ENCODE measurements at places on chromosomes 7 and 10.

DNA sequence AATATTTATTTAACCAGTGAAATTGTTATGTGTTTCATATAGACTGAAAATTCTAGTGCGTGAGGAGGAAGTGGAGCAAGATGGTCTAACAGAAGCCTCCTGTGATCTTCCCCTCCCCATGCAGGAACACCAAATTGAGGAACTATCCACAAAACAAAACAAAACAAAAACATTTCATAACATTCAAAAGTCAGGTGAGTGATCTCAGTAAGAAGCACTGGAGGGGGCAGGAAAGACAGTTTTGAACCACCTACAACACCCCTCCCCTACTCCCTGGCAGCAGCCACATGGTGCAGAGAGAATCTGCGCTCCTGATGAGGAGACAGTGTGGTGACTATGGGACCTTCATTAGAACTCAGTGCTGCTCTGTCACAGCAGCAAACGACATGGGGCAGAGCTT lies 221.9 kb upstream of the SEMA3C start:
- DNase-seq: no peak

DNA sequence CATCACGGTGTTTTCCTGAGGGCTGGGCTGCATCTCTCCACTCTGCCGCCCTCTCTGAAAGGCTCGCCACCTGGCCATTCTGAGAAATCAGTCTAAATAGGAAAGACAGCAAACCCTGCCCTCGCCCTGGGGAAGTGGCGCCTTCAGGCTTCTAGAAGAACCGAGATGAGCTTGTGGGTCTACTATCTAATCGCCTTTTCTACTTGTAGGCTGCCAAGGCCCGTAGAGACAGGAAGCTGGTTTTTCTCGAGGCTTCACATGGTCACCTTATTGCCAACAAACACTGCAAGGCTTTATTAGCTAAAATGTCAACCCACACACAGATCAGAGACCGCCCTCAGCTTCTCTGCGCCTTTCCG lies 21.4 kb downstream of the LAT2 start:
- no peak for DNase-seq

- no peak for DNase-seq
Observed at GRCh38 chr10:32149252-32149955, 93.2 kb upstream of the KIF5B start.

DNA sequence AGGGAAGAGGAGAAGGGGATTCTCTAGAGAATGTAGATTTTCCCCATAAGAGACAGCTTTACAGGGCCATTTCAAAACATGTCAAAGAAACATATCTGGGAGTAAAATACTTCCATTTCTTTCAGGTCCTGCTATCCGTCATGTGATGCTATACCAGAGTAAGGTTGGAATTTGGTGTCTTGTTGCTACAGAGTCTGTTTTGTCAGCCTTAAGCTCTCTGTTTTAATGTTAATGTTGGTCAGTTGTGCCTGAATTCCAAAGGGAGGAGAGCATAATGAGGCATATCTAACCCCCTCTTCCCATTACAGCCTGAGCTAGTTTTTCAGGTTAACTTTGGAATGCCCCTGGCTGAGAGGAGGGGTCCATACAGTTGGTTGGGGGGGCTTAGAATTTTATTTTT lies 94.7 kb upstream of the CCDC71L start:
- DNase-seq: no peak

GRCh38 chr7:76507723-76508406 lies 2.5 kb upstream of the UPK3B start:
- DNase-seq: no peak

DNA sequence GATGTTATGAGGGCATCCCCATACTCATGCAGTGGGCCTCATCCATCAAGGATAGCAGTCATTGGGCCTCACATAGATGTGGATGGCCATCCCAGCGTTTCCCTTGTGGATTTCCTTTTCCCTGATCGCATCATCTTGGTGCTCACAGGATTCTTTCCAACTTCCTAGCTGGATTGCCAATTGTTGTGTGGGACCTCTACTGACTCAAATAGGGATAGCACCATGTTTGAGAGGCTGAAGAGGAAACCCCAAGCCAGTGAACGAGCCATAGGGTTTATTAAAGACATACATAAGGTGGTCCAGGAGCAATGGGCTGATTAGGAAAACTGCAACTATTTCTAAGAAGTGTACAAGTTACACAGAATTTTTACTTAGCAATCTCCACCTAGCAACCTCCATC lies 21.8 kb downstream of the ASZ1 start:
- no peak for DNase-seq

GRCh38 chr7:7446616-7447015 lies 89.1 kb downstream of the COL28A1 start:
- no peak for DNase-seq

Data from hippocampal formation (tissue), 2 donors.